Neuronal stem cell (in vitro differentiated cells): ENCODE measurements at places on chromosomes 2 and 18.
A peak's percentile ranks its signal among the peaks of the same experiment; 100 is the strongest.

DNA sequence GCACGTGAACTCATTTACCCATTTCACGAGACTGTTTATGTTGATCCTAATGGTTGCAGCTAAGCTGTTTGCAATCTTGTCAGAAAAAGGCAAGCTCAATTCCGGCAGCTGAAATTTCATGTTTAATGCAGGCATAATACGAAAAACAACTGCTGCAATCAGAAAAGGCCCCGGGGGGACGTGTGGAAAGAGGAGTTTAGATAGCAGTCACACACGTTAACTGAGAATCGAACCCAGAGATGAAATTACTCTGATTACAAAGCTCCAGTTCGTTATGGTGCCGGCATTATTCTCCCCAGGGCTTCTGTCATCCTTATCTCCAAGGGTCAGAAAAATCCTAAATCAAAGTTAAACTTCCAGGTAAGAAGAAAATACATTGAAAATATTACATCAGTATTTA is 79.9 kb upstream of the MYT1L start:
- DNase-seq, result no peak

DNA sequence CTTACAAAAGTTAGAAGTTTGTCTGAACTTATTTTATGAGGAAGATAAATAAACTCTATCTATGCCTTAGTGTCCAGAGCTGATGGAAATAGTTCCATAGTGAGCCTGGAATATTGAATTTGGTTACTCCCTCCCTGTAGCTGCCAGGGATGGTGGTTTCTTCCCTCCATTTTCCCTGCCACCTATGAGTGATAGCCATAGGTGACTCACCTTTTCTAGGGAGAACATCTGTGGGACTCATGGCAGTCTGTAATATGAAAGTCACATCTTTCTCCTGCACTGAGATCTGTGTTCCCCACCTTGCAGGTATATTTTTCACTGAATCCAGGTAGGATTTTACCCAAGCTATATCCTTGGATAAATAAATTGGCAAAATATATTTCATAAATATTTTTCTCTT is 148.8 kb downstream of the TPGS2 start:
- no peak for DNase-seq

GRCh38 chr2:63589148-63589958 is 590 bp downstream of the MDH1 start:
- no peak for DNase-seq

DNA sequence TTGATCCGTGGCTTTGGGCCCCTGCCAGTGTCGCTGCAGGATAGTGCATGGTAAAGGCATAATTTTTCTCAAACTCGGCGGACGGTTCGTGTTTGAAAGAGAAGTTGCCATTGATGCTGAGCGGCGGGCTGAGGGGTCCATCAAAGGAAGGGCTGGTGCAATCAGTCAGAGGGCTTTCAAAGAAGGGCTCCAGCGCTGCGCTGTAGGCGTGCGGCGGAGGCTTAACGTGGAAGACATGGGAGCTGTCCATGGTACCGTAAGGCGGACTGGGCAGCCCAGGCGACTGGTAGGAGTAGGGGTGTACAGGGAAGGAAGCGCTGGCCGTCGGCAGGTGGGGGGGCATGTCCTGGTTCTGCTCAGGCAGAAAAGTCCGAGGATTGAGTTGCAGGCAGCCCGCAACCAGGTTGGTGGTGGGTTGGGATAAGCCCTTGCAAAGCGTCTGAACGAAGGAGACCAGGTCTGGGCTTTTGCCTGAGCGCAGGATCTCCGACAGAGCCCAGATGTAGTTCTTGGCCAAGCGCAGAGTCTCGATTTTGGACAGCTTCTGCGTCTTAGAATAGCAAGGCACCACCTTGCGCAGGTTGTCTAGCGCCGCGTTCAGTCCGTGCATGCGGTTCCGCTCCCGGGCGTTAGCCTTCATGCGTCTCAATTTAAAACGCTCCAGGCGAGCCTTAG is 2.3 kb downstream of the NEUROD1 start:
- DNase-seq, result peak; percentile 91

GRCh38 chr2:207819839-207820784 is 50.4 kb upstream of the FZD5 start:
- DNase-seq, result no peak

GRCh38 chr18:67783196-67783946 is 266.9 kb upstream of the DSEL start:
- no peak for DNase-seq

DNA sequence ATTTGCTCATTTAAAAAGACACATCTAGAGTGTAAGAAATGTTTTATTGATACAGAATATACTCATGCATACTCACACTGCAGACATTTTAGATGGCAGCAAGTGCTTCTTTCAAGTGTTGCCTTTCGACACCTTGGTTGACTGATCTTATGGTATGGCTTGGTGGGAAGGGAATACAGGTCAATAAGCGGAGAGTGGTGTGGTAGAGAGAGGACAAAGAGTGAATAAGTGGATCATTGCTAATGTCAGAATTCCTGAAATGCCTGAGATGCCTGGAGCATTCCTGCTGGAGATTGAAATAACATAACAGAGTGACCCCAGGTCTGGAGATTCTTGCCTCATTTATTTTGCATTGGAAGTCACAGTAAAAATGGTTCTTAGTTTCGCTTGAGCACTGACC is 76.7 kb downstream of the RND3 start:
- DNase-seq, result peak; percentile 67

- no peak for DNase-seq
Measured at GRCh38 chr2:175234650-175235049, 53.1 kb upstream of the ATP5MC3 start.

- no peak for DNase-seq
Measured at GRCh38 chr2:111100765-111101162, 19.9 kb upstream of the BCL2L11 start.

- DNase-seq, result no peak
Measured at GRCh38 chr2:213545481-213545880, 261.2 kb downstream of the SPAG16 start.

DNA sequence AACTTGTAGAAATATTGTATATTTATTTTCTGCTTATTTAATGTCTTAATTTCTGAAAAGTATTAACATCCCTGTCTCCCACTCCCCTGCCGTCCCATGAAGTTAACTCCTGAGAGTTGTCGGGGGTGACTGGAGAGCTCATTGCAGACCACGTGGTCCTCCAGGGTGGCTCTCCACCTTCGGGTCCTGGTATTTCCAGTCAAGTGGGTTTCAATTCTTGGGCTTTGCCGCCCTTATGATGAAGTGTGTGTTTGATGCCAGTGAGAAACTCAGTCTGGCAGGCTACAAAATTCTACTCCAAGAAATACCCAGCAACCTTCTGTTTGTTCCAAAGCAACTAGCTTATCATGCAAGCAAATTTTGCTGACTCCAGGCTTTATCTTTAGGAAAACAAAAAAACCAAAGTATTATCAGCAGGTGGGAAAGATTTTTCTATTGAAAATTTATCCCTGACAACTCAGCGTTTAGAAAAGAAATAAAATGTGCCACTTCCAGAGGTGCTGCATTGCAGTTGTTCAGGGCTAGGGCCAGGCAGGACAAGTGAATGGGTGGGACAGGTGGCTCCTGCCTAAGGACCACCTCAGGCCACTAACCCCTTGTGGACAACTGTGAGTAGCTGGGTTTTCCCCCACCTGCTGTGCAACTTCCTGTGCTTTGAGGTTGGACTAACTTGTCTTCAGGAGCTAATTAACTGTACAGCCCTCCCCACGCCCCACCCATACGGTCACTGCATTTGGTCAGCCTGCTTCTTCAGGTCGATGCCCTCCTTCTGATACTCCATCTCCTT is 46.6 kb downstream of the BCL2L11 start:
- DNase-seq, result no peak

GRCh38 chr2:241885291-241885945 is 15.9 kb downstream of the RTP5 start:
- DNase-seq, result no peak

DNA sequence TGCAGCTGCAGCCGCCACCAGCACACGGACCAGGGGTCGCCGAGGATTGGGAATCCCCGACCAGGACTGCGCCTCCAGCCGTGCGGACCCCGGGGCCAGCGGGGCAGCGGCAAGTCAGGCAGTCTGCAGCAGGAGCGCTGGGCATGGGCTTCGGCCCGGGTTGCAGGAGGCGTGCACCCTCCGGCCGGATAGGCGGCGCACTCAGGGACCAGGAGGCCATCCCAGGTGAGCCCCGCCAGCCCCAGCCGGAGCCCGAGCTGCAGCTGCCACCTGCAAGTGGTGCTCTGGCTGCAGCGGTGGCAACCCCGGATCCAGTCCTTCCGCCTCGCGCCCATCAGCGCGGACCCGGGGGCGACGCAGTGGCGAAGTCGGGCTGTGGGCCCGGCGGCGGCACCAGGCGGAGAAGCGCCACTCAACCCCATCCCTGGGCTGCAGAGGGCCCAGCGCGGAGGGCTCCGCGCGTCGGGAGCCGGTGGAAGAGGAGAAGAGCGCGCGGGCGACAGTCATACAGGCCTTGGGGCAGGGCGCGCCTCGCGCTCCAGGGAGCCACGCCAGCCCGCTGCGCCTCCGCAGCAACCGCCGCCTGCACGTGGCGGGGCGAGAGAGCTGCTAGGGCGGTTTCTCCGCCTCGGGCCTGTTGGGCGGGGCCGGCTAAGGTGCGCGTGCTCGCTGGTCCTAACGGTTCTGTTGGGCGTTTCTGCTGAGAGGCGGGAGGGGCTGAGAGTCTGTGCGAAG is 73.8 kb downstream of the RPIA start:
- peak; percentile 30 for DNase-seq

- DNase-seq, result no peak
Measured at GRCh38 chr2:234932591-234933168, 19.1 kb upstream of the SH3BP4 start.

- DNase-seq, result no peak
Measured at GRCh38 chr2:37350034-37350433, 5.6 kb downstream of the QPCT start.

- no peak for DNase-seq
Measured at GRCh38 chr18:14942275-14942674, 194.3 kb downstream of the ANKRD30B start.

GRCh38 chr2:75537658-75538057 is 23.1 kb downstream of the EVA1A start:
- DNase-seq, result no peak

- no peak for DNase-seq
Measured at GRCh38 chr2:120543899-120544298, 191.8 kb upstream of the GLI2 start.

DNA sequence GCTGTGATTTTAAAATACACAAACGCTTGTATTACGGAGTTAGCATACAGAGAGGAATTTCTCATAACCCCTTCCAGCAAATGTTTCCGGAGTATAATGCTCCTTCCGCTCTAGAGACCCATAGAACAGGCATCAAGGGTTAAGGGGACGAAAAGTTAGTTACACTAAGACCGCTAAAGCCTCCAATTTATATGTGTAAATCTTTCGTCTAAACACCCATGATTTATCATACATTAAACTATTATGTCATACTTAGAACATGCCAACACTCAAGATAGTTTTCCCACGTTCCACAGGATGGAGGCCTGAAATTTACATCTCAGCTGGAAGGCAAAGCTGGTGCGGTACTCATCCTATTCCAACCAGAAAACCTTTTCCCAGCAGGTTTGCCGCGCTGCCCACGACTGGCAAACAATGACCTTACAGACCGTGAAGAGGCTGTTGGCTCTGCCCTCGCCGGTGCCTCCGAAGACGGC is 650 bp downstream of the ORMDL1 start:
- no peak for DNase-seq

- no peak for DNase-seq
Measured at GRCh38 chr18:5600378-5601071, 56.7 kb upstream of the EPB41L3 start.

GRCh38 chr18:46289463-46289862 is 185.3 kb downstream of the HAUS1 start:
- DNase-seq, result no peak

DNA sequence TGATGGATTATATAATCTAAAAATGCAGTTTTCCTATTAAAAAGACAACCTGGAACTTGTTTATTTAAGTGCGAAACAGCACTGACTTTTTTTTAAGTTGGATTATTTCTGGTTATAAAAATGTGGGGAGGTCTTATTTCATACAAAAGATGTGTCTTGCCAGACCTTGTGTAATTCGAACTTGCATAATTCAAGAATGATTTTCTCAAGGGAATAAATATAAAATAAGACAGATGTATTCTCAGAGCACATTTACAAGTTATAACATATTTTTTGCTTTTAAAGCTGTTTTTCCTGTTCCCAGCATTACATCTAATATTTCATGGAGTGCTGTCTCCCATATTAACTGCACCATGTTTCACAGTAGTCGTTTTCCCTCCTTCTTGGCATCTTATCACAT is 263.1 kb downstream of the CDH20 start:
- no peak for DNase-seq

DNA sequence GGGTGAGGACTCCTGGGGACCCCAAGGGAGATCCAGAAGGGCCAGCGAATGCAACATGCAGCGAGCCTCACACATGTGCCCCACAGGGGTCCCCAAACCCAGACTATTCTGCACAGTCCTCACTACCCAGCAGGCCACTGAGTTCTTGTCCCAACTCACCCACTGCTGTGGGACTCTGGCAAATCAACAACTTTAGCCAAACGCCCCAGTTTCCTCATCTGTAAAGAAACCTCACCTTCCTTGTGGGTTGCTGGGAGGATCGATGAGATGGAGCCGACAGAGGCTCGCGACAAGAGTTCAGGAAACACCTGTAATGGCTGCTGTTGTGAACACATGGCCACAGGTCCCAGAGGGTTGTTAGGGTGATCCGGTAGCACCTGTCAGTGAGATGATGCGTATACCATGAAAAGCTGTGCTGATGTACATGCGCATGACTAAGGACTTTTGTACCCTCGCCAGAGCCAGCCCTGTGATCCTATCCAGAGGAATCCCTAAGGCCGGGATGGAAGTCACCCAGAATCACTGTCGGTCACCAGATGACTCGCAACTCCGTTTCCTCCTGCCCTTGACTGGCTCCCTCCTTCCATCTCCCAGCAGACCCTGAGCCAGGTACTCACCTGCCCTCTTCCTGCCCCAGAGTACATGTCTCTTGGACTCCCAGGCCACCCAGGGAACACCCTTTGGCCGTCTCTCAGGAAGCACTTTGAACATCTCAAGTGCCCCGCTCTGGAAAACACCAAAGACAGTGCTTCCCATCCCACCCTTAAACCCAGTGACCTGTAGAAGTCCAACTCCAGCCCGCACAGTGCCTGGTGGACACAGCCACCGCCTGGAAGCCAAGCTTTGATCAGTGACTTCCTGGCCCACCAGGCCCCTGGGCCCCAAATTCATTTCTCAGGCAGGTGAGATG is 103.3 kb upstream of the ID2 start:
- no peak for DNase-seq

GRCh38 chr2:63555931-63556330 is 32.3 kb downstream of the WDPCP start:
- DNase-seq, result no peak

GRCh38 chr2:75559680-75560021 is 1.1 kb downstream of the EVA1A start:
- no peak for DNase-seq

DNA sequence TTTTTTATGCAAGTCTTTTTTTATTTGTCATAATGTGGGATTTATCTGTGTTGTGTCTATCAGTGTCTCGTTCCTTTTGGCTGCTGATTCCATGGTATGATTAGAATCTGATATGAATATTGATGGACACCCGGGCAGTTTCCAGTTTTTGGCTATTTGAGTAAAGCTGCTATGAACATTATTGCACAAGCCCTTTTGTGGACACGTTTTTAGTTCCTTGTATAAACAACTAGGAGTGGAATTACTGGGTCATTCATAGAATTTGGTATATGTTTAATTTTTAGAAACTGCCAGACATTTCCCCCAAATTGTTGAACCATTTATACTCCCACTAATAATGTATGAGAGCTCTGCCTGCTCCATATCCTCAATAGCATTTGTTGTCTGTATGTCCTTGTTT is 26.6 kb downstream of the HK2 start:
- DNase-seq, result no peak
